Stimulated activated CD4-positive, alpha-beta T cell treated with anti-CD3 and anti-CD28 coated beads, Interleukin-4, amount 100 ng/mL, for 4 hours (primary cell): ENCODE measurements at places on chromosomes 1 and 21.
A peak's percentile ranks its signal among the peaks of the same experiment; 100 is the strongest.

- peak; percentile 78 for DNase-seq
Observed at GRCh38 chr1:160206036-160206389, 829 bp downstream of the PEA15 start.

GRCh38 chr1:64536836-64537490, 67.0 kb downstream of the CACHD1 start:
- no peak for DNase-seq

DNA sequence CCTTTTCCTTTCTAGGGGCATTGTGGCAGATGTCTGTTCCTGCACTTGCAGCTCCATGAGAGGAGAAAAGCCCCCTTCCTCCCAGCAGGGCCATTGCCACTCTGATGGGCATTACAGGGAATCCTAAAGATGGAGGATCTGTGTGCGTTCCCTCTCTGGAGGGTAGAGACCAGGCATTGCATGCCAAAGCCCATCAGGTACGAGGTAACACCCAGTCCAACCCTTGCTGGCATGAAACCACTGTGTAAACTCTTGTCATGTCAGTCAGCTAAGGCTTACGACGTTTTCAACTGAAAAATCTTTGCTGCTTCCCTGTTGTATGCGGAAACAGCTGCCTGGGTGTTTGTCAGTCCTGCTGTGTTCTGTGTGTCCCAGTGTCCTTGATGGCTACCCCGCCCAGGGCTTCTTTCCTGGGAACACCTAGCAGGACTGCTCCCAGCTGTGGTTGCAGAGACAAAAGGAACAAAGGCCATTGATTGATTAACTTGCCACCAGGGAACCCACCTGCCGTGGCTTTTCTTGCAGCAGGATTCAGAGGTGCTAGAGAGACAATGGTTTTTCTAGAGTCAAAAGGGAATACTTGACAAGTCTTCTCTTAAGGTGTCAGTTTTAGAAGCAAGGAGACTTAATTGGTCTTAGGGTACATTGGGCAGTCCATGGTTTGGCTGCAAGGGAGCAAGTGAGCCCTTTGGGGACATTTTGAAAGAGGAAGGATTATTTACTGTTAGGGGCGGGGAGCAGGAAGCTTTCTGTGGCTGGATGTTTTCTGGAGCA, 24.6 kb downstream of the B3GALT5 start:
- no peak for DNase-seq

DNA sequence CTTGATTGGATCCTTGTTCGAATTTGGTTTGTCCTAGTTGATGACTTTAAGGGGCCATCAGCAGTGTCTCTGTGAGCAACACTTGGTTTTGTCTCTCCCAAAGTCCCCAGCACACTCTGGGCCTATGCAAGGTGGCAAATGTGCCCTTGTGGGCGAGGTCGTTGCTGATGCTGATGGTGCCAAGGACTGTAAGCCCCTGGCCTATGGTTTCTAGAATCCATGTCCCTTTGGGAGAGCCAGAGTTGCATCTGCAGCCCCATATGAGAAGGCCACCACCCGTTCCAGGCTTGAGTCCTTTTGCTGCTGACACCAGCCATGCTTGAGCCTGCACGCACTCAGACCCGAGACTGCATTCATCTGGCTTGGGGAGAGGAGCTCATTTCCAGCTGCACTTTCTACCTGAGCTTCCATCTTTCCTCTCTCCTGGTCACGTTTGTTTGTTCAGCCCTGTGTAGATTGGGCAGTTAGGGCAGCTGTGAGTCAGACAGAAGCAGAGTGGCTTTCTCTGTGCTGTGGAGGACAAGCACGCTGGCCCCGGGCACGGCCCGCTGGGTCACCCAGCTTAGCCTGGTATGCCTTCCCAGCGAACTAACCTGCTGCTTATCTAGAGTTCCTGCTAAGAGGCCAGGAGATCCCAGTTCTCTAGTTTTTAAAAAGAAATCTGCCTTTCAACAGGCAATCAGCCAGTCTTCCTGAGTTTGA, 52.1 kb upstream of the CSF3R start:
- DNase-seq: no peak

GRCh38 chr21:40852563-40852962, 5.6 kb upstream of the DSCAM start:
- DNase-seq: no peak

DNA sequence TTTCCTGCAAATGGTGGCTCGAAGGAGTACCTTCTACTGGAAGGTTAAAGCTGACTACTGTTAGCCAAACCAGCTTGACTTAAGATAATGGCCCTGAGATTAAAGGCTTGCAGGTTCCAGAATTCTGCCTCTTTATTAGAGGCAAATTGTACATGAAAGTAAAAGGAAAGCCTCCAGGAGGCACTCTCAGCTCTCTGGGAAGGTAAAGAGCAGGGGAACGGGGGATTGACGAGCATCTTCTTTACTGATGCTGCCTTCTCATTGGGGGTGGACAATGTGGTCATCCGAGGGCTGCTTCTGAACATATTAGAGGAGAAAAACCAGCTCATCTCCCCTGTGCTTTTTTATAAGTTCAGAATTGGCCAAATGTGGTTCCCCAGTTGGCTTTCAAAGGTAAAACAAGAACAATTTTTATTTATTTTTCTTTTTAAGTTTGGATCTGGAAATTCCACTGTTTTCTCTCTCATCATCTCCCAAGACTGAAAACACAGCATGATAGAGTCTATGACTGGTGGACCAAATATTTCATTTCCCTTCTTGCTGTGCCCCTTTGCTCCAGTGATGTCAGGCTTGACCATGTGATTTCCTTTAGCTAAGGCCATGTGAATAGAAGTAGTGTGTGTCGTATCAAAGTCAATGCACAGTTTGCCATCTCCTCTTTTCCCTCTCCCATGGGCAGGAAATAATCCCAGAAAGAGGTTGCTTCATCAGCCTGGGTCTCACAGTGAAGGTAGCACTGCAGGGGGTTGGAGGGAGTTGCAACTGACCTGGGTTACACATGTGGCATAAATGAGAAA, 292.7 kb downstream of the PRDM2 start:
- no peak for DNase-seq

DNA sequence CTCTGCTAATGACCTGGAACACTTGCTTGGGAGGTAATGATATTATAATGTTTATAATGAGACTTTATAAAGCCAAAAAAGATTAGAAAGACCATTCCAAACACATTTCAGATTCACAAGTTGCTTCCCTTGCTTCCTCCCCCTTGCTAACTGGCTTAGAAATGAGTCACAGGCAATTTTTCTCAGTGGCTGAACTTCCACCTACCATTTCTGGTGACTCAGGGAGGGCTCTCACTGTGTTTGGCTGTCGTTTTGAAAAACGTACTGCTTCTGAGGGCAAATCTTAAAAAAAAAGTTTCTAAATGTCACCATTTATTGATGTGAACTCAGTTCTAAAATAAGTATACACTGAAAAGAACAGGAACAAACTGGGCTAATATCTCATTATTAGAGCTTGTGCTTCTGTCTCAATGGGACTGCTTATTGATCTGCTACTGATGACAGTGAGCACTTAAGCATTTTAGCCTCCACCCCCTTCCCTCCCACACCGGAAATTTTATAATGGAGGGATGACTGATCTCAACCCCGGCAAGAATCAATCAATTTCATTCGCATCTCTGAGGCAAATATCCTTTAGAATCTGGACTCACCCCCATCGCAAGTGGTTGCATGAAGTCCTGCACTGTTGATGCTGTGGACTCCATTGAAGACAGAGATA, 278.3 kb downstream of the KCTD3 start:
- no peak for DNase-seq

- DNase-seq: no peak
Observed at GRCh38 chr1:44012941-44013609, 18.2 kb downstream of the SLC6A9 start.

DNA sequence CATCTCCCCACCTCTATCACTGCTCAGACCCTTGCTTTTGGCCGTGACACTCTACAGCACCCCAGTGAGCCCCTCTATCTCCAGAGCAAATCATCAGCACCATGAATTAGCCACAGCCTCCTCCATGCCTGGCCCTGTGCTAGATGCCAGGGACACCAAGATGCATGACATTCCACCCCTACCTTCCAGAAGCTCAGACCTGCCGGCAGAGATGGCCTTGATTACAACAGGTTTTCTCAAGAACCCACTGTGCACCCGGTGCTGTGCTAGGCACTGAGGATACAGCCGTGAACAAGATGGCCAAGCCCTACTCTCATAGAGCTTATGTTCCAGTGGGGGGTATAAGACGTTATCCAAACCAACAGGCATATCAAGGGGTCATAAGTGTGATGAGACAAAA, 30.6 kb downstream of the CDK18 start:
- DNase-seq: no peak

DNA sequence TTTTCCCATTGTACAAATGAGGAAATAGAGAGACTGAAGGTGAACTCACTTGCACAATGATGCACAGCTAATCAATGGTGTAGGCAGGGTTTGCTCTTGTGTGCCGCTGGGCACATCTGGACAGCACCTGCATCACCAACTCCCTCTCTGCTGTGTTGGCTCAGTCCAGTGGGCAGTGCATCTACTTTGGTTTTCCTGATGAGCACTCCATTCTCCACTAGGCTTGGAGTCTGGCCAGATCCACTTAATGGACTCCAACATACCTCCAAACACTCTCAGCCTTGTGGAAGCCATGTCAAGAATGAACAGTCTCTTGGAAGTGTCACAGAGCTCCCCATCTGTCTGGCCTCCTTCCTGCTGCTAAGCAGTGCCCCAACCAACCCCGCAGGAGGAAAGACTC, 152.2 kb downstream of the HIVEP3 start:
- DNase-seq: no peak
